HCT116 (cell line): ENCODE measurements at places on chromosomes 7 and 10. TPM values are rescaled to one million over a fixed set of nuclear protein-coding genes. Genes with fewer than 3 reads are reported as not detected.

DNA sequence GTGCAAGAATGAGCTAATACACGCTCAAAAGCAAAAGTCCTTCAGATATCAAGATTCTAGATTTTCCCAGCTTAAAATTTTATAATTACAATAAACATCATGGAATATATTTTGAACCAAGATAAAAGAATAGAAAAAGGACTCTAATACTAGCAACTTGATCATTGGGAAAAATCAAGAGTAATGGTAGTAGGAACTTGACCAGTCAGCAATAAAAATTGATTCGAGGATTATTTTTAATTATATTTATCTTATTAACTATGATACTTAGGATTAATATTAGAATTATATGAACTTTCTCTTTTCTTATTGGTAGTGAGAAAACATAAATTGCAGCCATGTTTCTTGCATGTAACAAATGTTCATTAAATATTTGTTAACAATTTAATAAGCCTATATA, 152.0 kb downstream of the GNAI1 start:
- no peak overlapping the region for H3K4me3 ChIP-seq
- no peaks in the 10 kb centered on the region for H3K36me3 ChIP-seq
- DNase-seq, result no peak
- H3K27ac ChIP-seq, result no peak overlapping the region

DNA sequence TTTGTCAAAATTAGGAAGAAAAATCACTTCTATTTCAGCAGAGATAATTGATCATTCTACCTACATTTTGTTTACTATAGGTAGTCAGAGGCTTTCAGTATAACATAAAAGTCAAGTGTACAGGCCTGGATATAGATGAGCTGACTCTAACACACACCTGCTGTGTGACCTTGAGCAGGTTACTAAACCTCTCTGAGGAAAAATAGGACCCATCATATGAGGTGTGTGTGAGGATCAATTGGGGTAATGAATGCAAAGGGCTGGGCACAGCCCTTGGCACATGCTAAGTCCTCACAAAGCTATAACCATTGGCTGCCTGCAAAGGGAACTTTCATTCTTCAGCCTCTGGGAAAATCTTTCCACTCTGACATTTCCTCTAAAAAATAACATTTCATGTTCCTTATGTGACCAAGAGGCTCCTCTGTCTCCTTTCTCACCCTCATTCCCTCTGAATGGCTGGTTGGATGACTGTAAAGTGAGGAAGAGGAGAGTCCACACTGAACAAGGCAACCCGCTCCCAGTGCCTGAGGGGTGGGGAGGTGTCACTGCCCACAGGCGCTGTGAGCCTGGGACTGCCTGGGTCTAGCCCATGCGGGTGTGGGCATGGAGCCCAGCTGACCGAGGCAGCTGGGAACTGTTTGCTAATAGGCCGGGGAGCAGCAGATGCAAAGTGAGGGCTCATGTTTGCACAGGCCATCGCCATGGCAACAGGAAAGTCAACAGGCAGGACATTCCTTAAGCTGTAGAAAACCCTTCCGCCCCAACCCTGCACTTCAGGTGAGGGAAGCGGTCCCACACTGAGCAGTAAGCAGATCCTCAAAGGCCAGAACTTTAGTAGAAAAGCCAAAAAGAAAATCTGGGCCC, 36.8 kb downstream of the MYOF start:
- peak overlapping the region; percentile 100 for H3K27ac ChIP-seq
- no peak overlapping the region for H3K4me3 ChIP-seq
- no peaks in the 10 kb centered on the region for H3K36me3 ChIP-seq

- no peak overlapping the region for H3K27ac ChIP-seq
- no peak for DNase-seq
- peaks cover 5% of the 10 kb centered on the region; the same call in 1 of the 2 replicates for H3K4me1 ChIP-seq
- no peaks in the 10 kb centered on the region for H3K36me3 ChIP-seq
These were observed 384.4 kb upstream of the SHH start for GRCh38 chr7:156196649-156197048.

GRCh38 chr10:106571192-106571946, 593.1 kb downstream of the SORCS1 start:
- no peaks in the 10 kb centered on the region for H3K36me3 ChIP-seq
- H3K27ac ChIP-seq, result no peak overlapping the region
- no peaks in the 10 kb centered on the region for H3K4me1 ChIP-seq
- no peaks in the 10 kb centered on the region for H3K27me3 ChIP-seq
- H3K4me3 ChIP-seq, result no peak overlapping the region

DNA sequence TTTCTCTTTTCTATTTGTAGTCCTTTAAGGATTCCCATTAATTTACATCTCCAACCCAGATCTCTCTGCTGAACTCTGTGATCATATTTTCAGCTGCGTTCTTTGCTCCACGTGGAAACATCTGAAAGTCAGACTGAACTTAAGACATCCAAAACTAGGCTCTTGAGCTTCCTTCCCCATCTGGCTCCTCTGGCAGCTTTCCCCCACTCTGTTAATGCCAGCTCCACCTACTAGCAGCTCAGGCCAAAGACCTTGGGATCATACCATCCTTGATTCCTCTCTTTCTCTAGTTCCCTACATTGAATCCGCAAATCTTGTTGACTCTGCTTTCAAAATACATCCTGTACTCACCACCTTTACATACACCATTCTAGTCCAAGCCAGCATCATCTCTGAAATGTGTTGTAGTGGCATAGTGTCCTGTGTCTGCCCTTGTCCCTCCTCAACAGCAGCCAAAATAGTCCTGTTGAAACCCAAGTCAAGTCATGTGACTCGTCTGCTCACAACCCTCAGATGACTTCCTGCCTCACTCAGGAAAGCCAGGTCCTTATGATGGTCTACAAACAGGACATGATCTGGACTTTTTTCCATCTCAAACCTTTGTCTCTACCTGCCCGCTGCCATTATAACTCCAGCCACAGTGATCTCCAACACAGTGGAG, 7.0 kb downstream of the REEP3 start:
- H3K36me3 ChIP-seq, result no peaks in the 10 kb centered on the region
- no peak for DNase-seq
- H3K4me3 ChIP-seq, result no peak overlapping the region

Gene WEE2
- total RNA-seq, result not detected

Gene ADO
- total RNA-seq, result 26.2 TPM

- no peak overlapping the region for H3K4me3 ChIP-seq
- DNase-seq, result no peak
- H3K27me3 ChIP-seq, result no peaks in the 10 kb centered on the region
- peak overlapping the region; percentile 54 for H3K27ac ChIP-seq
These were observed 10.0 kb upstream of the DDIT4 start for GRCh38 chr10:72263613-72264241.
